ENCODE measurements at places on chromosomes 11 and 22. TPM values are rescaled to one million over a fixed set of nuclear protein-coding genes. Genes with fewer than 3 reads are reported as not detected.

DNA sequence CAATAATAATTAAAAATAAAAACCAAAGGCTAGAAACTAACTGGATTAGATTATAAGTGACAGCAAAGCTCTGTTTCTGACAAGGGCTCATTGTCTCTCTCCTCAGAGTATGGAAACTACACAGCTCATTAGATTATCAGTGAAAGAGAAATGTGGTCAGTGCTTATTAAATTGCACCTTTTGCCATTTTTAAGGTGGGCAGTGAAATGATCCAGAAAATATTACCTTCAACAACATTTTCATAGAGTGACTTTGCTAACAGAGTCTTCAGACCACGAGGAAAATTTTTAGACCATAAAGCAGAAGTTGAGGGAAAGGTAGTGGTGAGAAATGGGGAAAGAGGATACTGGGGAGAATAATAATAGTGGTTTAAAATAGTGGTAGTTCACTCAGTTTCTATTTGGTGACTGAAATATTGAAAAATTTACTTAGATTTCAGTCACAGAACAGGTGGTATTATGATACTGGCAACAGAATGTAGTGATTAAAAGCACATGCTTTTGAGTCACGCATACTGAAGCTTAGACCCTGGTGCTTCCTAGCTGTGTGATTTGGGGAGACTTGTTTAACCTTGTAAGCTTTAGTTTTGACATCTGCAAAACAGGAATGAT lies 684.0 kb upstream of the CCDC90B start:
- DNase-seq, result no peak

DEPDC5 gene
- 31.9 TPM for total RNA-seq

GRCh38 chr11:8223513-8223900 lies 40.2 kb downstream of the LMO1 start:
- peak; percentile 35 for DNase-seq

GRCh38 chr11:111555255-111555654 lies 14.7 kb downstream of the LAYN start:
- no peak for DNase-seq

GRCh38 chr11:97732011-97732632 lies 1288.6 kb upstream of the CNTN5 start:
- no peak for DNase-seq

DNA sequence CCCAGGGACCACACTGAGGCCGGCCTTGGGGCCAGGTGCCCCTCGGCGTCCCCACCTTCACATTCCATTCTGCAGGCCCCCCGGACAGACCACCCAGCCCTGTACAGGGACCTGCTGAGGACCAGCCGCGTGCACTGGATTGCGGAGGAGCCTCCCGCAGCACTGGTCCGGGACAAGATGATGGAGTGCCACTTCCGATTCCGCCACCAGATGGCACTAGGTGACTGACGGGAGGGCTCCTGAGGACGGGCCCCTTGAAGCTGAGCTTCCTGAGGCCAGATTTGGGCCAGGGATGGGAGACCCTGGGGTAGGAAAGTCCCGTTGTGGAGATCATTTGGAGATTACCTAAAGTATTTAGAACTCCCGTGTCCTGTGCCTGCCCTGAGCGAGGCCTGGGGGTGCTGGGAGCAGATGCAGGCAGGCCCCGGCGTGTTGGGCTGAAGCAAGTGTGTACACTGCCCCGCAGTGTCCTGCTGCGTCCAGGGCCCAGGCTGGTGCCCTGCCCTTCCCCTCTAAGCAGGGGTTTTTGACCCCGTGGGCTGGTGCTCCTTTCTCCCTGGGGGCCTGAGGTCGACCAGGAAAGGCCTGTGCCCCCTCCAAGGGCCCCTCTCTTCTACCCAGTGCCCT lies 20.0 kb downstream of the TRMU start:
- DNase-seq, result peak; percentile 96

GRCh38 chr11:44104481-44105294 lies 9.2 kb downstream of the EXT2 start:
- peak; percentile 73 for DNase-seq

- DNase-seq, result peak; percentile 94
Measured at GRCh38 chr11:65591939-65592857, 3.4 kb downstream of the KCNK7 start.

- no peak for DNase-seq
Measured at GRCh38 chr11:12102588-12103410, 7.6 kb upstream of the MICAL2 start.

DNA sequence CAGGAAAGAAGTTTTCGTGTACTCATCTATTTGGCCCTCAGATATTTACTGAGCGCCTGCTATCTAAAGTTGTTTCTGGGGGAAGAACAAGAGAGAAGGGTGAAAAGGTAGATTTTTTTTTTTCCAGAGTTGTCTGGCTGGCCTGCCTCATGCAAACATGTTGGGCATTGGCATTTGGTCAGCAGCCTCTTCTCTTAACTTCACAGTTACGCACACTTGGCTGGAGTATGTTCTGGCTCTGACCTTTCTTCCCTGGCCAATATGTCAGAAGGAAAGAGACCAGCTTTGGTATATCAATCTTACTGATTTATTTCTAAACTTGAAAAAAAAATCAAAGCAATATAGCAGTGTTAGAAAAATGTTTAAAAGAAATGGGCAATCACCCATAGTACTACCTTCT lies 54.2 kb upstream of the GRAMD1B start:
- DNase-seq, result no peak

- no peak for DNase-seq
Measured at GRCh38 chr11:20771681-20772080, 102.3 kb downstream of the NELL1 start.
